ENCODE measurements at places on chromosomes 5 and 9.
A peak's percentile ranks its signal among the peaks of the same experiment; 100 is the strongest.

DNA sequence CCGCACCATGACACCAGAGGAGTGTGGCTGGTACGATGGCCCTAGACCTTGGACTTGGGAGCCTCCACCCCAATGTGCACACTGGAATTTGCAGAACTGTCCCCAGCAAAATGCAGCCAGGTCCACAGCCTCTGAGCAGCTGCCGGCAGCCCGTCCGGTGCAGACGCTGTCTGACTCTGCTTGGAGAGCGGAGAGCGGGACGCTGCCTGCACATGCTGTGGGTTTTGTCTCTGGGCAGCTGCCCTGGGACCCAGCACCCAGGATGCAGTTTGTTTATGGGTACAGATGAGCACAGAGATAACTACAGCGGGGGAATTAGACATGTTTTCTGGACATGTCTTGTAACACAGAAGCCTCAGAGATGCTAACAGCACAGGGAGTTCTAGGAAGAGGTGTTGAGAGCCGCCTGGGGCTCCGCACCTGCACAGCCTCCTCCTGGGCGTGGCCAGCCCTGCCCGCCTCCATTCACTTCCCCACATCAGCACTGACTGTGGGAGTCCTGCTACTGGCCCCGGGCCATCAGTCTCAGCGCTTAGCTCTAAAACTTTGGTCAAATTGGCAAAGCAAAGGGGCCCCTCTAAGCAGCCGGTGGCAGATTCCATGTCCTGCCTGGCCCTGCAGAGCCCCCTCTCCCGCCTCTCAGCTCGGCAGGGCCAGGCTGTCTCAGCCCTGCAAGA is 159.6 kb downstream of the IRX2 start:
- no peak for DNase-seq

GRCh38 chr9:133387680-133388079 is 11.5 kb downstream of the STKLD1 start:
- DNase-seq, result no peak

DNA sequence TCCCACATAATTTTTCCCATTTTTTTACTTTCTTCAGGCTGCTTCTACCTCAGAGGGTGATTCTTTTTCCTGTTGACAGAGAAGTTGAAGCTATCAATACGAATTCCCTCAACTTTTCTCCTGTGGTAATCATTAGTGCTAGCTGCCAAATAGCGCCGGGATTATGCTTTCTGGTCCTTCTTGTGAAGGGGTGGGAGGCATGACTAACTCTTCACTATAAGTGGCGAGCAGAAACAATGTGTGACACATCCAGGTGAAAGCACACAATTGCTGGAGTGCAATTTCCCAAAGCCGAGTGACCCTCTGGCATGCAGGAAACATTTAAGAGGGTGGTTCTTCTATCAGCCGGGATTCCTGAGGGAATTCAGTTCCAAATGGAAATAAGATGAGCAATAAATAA is 56.0 kb downstream of the TRPC7 start:
- no peak for DNase-seq

GRCh38 chr9:114503009-114503408 is 2.3 kb downstream of the WHRN start:
- DNase-seq, result no peak

GRCh38 chr9:69759021-69759420 is 790 bp downstream of the PTAR1 start:
- peak; percentile 17 for DNase-seq

- no peak for DNase-seq
Observed at GRCh38 chr9:129874261-129875101, 39.2 kb downstream of the USP20 start.

- DNase-seq, result no peak
Observed at GRCh38 chr5:170347022-170347567, 42.1 kb downstream of the KCNMB1 start.

GRCh38 chr9:135574331-135574730 is 12.8 kb downstream of the PAEP start:
- no peak for DNase-seq

DNA sequence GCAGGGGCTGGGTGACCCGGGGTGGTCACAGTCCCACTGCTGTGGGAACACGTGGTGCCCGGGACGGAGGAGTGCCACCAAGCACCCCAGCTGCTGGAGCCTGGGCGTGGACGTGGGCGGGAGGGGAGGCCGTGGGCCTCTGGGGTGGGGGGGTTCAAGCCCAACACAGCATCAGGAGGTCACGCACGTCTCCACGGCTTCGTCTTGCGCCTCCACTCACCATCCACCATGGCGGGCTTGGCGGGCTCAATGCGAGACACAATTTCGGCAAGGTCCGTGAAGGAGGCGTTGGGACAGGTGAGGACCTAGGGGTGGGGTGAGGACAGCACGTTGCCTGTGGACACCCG is 2.2 kb upstream of the NSMF start:
- no peak for DNase-seq
